ENCODE measurements at places on chromosomes 3 and 15. TPM values are rescaled to one million over a fixed set of nuclear protein-coding genes. Genes with fewer than 3 reads are reported as not detected.
A peak's percentile ranks its signal among the peaks of the same experiment; 100 is the strongest.

DNA sequence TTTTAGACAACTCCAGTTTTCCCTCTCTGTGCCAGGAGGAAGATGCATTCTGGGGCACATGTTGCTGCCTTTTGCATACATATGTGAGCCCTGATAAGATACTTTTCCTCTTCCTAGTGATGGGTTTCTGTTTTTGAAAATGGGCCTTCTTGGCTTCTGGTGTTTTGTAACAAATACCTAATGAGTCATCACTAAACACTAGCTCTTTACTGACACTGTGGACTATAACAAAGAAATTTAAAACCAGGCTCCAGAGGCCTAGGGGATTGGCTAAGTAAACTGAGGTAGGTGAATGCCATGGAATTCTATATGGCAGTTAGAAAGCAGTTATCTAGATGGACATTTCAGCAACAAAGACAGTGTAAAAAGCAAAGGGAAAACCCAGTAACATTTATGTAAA lies 93.4 kb upstream of the NR2E3 start:
- ATAC-seq = no peak

Gene SLC51B
- not detected for total RNA-seq

Gene CAMK1
- total RNA-seq = 67.6 TPM

DNA sequence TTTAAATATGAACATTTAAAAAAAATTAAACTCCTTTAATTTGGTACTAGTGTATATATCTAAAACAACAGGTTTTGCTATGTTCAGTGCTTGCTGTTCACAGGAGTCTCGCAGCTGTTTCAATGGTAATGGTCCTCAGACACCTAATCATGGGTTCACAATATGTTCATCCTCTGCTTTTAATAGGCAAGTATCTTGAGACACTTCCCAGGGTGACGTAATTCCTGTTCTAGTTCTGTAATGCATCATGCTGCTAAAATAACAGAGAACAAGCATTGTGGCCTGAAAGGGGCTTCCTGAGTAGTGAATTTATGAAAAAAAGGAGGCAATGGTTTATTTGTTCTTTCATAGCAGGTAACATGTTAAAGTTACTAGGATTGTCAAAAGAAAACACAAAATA lies 625.2 kb upstream of the GBE1 start:
- no peak for ATAC-seq

DNA sequence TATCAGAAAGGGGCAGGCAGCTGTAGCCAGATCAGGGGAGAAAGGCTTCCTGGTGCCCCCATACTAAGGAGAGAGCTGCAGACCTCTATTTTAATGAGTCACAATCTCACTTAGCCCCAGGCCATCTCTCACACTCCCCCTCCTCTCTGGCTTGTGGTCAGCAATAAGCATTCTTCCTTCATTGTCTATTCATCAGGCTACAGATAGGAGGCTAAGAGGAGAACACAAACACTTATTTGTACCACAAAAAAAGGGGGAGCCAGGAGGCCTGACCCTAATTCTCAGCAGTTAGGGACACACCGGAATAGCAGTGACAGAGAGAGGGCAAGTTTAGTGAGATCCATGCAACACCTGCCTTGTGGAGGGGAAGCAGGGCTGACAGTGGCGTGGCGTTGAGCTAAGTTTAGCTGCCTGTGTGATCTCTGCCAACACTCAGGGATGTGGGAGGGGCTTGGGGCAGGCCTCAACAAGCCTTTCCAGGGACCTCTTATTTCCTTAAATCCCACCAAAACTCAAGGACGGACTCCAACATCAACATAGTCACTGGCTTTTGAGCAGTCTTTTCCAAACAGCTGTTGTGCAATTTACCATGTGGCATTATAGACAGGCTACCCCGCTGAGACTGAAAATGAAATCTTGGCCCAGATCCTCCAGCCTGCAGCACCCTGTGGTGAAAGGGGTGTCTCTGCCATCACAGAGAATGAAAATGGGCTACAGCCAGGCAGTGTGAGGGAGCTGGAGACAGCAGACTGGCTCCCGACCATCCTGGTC lies 191.9 kb upstream of the TSC22D2 start:
- ATAC-seq = peak; percentile 73

Gene EEFSEC
- total RNA-seq = 12.3 TPM

- no peak for ATAC-seq
Measured at GRCh38 chr3:63857311-63857710, 6.3 kb downstream of the THOC7 start.

Gene GRM7
- total RNA-seq = 0.40 TPM

Gene TWF2
- 79.5 TPM for total RNA-seq

Gene NR2E3
- not detected for total RNA-seq

Gene IQCF6
- total RNA-seq = not detected

DNA sequence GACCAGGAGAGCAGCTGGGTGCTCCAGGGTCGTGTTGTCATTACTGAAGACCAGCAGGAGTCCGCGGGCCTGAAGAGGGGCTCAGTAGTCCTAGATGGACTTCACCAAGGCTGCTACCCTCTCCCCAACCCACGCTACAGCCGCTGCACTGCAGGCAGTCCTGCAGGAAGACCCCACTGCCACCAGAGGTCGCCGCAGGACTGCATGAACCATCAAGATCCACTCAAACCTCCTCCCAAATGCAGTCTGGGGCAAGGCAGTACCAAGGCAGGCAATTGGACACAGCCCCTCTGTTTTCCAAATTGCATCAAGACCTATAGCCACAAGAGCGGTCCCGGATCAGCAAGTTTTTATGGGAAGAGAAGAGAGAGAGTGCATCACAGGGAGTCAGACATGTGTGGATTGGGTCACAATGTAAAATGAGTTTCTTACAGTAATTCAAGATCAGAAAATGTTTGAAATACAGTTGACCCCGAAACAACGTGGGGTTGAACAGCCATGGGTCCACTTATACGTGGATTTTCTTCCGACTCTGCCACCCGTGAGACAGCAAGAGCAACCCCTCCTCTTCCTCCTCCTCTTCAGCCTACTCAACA lies 46.7 kb downstream of the DZIP1L start:
- ATAC-seq = peak; percentile 77

- ATAC-seq = no peak
Measured at GRCh38 chr3:71803248-71803647, 18.3 kb upstream of the PROK2 start.

Gene TIGIT
- total RNA-seq = not detected

- no peak for ATAC-seq
Measured at GRCh38 chr15:64642875-64643274, 132.5 kb downstream of the RBPMS2 start.

Gene PP2D1
- total RNA-seq = not detected

DNA sequence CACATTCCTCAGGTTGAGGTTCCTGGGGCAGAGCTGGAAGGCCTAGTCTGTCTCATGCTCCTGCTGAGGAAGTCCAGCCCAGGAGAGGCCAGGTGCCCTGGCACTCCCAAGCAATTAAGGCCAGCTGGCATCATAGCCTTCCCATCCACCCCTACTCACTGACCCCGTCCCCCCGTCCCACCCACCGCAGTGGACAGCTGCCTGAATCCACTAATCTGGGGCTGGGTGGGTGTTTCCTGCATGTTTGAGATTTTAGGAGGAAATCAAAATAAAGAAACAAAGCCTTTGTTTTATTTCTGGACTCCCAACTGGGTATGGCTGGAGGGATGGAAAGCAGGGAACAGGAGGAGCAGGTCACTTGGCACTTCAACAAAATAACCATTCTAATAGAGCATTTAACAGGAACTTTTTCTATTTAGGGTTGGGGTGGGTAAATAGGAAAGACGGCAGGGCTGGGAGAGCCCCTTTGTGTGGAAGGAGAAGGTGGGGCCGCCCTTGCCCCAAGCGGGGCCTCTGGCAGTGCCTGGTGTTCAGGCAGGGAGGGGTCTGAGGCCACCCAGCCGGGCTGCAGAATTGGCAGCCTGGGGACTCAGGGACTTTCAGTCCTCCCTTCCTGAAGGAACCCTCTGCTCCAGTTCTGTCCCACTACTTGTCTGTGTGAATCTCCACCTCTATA lies 8.5 kb downstream of the MRAS start:
- peak; percentile 32 for ATAC-seq

GRCh38 chr3:38907426-38907825 lies 91.4 kb upstream of the SCN10A start:
- ATAC-seq = no peak

DNA sequence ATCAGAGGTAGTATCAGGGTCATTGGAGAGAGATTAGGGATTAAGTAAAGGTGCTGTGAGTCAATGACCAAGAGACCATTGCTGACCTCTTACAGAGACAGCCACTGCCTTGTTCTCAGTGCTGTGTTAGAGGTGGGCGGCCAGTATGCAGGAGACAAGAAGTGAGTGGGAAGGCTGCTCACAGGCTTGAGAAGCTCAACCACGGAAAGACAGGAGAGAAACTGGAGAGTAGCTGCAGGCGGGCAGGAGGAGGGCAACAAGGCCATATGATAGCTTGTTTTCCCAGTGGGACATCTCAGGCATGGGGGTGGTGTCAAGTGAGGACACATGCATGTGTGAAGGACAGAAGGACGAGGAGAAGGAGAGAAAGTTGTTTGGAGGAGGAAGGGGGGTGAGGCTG lies 237.3 kb downstream of the PDCD6IP start:
- ATAC-seq = no peak

Gene MYL3
- total RNA-seq = 4.8 TPM

DNA sequence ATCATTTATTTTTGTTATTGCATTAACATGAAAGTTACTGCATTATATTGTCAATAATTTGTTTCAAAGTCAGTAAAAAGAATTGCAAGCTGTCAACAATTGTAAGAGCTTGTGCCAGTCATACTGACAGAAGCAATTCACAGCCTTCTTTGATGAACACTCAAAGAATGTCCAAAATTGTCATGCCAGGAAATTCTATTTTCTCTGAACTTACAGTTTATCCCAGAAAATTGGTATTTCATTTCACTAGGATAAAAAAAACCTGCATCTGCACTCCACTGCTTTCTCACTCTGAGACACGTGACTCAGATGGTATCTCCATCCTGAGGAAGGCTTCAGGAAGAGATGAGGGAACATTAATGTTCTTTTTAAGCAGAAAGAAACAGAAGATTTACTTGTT lies 332.6 kb upstream of the CCDC54 start:
- no peak for ATAC-seq

DNA sequence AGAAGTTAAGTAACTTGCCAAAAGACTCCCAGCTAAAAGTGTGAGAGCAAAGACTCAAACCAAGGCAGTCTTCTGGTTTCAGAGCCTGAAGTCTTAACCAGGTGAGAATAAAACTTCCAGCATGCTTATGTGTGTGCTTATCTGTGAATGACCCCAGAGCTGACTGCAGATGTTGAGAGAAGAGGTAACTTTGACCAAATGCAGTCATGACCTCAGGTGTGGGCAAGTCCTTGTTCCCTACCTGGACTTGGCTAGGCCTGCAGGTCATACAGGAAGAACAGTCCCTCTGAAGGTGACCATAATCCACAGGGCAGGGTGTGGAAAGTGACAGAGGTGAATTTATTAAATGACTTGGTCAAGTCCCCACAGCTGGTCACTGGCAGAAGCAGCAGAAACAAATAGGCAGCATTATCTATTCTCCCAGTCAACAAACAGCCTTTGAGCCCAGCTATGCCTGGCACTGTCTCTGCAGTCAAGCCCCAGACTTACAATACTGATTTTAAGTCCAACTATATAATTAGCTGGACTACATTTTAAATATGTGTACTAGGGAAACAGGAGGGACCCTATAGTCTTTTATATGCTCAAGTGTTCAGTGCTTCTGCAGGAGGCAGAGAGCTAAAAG lies 3.0 kb upstream of the CPEB1 start:
- no peak for ATAC-seq

DNA sequence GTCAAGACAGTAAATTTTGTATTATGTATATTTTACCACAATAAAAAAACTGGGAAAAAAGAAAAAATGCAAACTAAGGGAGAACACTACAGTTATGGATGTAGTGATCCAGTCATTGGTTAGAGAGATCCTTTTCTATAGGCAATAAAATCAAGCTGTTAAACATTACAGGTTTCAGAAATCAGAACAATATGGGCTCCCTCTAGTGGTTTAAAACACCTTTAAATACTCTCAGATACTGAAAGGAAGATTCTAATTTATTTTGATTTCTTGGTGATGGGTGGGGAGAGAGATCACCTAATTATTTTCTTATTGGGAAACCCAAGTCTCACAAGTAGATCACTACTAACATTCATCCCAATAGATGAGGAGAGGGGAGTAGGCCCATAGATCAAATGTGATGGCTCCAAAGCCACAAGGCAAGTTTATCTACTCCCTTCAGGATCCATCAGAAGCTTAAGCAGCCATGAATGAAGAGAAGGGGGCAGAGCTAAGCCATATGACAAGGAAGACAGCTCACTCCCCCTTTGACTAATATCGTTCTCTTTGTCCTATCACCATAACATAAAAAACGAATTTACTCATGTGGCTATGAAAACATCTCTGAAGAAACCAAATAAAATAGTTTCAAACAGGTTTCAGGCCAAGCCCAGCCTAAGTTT lies 118.6 kb downstream of the ANO10 start:
- no peak for ATAC-seq

Gene CAV3
- not detected for total RNA-seq

GRCh38 chr3:64214381-64215018 lies 10.8 kb downstream of the PRICKLE2 start:
- peak; percentile 51 for ATAC-seq

Gene GPR160
- 0.31 TPM for total RNA-seq

DNA sequence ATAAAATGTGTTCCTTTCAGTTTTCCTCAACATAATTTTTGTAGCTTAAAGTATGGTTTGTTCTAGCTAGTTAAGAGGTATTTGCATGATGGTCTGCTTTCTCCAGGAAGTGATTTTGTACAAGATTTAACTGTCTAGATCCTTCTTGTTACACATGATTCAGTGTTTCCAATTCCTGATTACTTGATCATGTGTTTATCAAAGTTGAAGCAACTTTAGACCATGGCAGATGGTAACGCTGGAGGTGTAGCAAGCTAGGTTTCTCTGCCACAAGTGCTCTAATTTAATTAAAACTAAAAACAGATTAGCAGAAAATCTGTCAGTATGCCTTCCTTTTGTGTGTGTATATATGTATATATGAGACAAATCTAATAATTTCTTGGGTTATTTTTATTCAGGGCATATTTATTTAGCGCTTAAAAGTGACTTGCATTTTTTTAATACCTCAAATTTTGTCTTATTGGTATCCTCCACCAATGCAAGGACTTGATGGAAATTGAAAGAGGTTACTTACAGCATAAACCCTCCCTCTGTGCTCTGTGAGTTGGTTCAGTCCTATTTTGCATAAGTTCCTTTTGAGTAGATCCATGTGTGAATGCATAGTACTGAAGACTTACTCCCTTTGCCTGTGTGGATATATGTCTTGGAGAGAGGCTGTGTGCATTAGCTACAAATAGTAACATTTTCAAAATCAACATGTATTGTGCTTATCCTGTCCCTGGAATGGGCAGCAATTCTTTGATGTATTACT lies 157.3 kb upstream of the CGNL1 start:
- no peak for ATAC-seq

DNA sequence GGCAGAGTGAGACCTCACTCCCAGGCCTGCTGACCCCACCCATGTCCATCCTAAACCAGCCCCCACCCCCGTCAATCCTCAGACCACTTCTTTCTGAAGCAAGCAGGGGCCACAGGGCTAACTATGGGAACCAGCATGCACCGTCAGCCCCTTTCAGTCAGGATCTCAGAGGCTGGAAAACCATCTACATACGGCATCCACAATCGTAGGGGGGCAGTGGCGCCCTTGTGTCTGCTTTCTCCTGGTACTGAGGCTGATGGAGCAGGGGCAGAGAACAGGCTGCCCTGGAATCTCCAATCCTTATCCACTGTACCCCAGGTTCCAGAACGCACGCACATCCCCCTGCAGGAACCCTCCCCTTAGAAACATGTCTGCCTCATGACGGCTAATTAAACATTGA lies 56.6 kb downstream of the XXYLT1 start:
- no peak for ATAC-seq

Gene FILIP1L
- 128 TPM for total RNA-seq

All from gastroesophageal sphincter (tissue), 4 donors.